HuH-7.5 (cell line): ENCODE measurements at places on chromosomes 1 and 21.

DNA sequence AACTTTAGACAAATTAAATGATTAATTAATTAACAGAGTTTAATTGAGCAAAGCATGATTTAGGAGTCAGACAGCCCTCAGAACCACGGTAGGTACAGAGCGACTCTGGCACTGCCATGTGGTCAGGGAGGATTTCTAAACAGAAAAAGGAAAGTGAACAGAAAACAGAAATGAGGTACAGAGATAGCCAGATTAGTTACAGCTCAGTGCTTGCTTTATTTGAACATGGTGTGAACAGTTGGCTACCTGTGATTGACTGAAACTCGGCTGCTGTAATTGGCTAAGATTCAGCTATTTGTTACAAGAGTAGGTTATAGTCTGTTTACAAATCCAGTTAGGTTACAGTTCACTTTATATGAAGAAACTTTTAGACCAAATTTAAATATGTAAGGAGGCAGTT is 163.0 kb upstream of the TNR start:
- no peak for DNase-seq

DNA sequence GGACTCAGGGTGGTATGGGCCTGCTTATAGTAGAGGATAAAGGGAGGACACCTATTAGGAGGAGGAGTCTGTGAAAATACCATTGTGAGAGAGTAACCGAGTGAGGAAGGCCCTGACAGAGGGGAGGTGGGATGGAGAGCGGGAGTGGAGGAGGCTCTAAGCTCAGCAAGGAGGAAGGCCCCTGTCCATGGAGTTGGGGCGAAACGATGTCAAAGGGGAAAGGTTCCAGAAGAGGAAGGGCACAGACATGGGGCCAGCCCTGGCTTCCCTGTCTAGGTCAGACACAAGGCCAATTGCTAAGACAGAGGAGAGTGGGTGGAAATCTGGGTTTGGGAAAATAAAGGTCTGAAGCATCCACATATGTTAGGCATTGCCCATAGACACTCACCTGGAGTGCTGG is 44.2 kb downstream of the ELK4 start:
- no peak for DNase-seq

DNA sequence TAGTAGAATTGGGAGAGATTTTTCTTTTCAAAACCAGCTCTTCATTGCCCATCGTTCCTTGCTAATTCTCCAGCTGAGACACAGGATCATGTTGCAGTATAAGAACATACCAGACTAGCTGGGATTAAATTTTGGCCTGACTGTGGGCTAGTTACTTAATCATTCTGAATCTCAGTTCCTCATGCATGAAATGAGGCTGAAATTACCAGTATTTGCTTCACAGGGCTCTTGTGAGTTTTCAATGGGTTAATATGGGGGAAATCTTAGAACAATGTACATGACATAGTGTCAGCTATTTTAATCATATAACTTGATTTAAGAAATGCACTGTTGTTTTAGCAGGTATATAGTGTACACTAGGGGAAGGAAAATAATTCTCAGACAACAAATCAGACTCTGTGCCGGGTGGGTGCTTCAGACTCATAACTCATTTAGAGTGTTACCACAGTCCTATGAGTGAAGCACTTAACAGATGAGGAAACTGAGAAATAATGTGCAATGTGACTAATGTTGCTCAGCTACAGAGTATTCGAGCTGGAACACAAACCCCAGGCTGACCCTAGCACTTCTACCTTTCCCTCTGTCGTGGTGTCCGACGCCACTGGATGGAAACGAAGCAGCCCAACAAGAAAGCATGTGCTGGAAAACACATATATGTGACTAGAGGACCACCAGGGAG is 137.6 kb upstream of the SGIP1 start:
- DNase-seq = no peak

DNA sequence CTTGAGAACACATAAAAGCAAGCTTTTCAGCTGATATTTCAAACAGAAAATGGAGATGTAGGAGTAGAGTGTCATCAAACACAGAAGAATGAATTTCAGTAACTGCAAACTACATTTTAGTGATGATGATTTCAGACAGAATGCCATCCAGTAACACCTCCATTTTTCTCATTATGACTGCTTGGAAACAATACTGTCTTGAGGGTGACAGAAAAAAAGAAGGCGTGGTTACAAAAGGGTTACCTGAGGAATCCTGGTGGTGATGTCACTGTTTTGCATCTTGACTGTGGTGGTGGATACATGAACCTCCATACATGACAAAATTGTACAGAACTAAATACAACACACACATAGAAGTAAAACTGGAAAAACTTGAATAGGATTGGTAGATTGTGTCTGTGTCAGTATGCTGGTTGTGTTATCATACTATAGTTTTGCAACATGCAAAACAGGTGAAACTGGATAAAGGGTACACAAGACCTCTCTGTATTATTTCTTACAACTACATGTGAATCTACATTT is 375.9 kb downstream of the PTBP2 start:
- no peak for DNase-seq

GRCh38 chr21:33690874-33691273 is 48.6 kb downstream of the ITSN1 start:
- DNase-seq = no peak

- DNase-seq = no peak
Observed at GRCh38 chr21:19508442-19508841, 1104.9 kb upstream of the TMPRSS15 start.

GRCh38 chr1:45586769-45587168 is 2.9 kb downstream of the NASP start:
- DNase-seq = no peak

DNA sequence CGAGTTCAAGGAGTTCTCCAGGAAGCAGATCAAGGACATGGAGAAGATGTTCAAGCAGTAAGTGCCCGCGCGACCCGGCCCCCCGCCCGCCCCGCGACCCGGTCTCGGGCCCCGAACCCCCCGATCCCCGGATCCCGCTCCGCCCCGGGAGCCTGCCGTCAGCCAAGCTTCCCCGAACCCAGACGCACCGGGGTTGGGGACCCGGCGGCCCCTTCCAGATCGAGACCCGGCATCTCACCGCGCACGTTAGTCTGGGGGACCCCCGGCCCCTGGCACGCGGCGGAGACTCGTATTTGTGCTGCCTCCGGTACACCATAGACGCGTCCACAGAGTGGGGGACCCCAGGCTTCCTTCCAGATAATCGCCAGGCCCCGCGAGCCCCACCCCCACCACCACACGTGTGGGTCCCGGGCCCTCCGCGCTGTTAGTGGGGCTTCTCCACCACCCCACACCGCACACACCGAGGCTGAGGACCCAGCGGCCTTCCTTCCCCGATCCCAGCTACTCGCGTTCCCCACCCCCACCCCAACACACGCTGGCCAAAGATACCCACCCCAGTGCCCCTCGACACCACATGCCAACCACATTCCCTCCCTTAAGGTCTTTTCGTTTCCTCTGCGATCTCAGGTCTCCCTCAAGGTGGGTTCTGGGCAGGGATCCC is 665 bp downstream of the EFHD2 start:
- DNase-seq = no peak

- DNase-seq = no peak
Observed at GRCh38 chr1:7233646-7234470, 448.6 kb downstream of the CAMTA1 start.

- no peak for DNase-seq
Observed at GRCh38 chr1:8809342-8809736, 8.1 kb downstream of the RERE start.
